ENCODE measurements at places on chromosomes 4 and X.

- no peak for DNase-seq
Observed at GRCh38 chrX:18884916-18885315, 99.0 kb downstream of the PHKA2 start.

DNA sequence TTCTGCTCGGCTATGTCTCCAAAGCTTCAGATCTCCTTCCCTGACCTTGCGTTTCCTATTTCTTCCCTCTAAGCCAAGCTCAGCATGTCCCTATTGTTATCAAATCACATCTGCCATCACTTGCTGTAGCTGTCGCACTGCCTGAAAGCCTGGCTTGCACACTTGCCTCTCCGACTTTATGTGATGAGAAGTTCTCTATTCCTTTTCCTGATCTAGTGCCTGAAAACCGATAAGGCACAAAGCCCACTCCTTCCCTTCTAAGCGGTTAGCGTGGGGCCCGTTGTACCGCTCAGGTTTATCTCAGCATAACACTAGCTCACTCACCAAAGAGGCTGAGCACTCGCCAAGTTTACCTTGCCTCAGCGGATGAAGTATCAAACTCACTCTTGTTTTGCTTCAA lies 816 bp downstream of the NMU start:
- DNase-seq = no peak

DNA sequence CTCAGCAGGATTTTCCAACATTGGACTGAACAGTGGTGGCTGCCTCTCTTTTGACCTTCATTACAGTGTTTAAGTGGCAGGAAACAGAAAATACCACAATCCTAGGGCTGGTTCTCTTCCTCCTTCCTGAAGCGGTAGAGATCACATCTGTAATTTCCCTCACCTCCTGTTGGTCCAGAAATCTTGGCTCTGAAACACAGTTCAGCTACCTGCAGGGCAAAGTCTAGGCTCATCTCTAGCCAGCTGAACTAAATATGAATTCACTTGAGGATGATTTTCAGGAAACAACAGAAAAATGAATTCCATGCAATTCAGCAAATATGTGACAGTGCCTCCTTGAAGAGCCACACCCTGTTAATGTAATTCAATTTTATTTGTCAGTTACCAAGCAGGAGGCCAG lies 531.9 kb downstream of the INPP4B start:
- DNase-seq = no peak

GRCh38 chr4:5572114-5572513 lies 136.2 kb downstream of the EVC2 start:
- no peak for DNase-seq

- DNase-seq = no peak
Observed at GRCh38 chrX:84415140-84415539, 87.1 kb downstream of the HDX start.

GRCh38 chr4:138236037-138236436 lies 6.1 kb downstream of the SLC7A11 start:
- no peak for DNase-seq

GRCh38 chrX:34749896-34750295 lies 92.8 kb upstream of the TMEM47 start:
- no peak for DNase-seq

DNA sequence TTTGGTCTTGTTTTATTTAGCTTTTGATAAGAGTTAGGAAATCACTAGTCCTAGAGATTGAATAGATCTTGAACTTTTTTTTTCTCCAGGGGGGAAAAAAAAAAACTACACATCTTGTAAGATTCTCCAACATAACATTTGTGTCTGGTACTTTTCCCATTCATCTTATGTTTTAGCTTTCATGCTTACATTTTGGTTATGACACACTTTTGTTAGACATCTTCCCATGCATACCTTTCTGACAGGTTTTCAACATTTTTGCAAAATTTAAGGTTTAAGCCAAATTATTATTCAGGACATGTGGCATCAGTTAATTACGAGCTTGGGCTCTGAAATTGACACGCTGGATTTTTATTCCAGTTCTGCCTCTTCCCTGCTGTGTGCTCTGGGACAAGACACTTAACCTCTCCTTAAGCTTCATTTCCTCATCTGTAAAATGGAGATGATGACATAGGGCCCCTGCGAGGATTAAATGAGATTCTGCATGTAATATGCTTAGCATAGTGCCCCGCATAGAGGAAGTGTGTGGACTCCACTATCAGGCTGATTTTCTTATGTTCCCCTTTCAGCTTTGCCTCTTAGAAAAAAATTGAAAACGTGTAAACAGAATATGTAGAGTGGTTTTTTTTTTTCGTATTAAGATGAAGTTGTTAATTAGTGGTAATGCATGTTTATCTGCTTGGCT lies 5.3 kb downstream of the KIT start:
- no peak for DNase-seq

DNA sequence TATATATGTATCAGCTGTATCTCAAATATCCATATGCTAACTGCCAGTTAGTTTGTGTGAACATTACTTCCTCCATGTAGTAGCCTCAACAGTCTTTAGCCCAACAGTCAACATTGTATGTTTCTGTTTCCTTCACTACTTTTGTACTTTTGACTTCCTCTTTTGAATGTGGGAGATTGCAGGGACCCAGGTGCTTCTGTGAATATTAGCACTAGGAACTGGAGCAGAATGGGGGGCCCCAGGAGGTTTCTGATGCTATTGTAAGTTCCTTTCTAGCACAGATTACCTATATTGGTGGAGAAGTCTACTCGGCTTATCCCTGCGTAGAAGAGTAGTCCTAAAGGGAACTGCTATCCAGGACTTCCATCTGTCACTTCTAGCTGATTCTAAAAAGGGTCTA lies 2.3 kb downstream of the PLAC8 start:
- DNase-seq = no peak

- DNase-seq = no peak
Observed at GRCh38 chr4:152898606-152899005, 37.5 kb upstream of the FHDC1 start.

DNA sequence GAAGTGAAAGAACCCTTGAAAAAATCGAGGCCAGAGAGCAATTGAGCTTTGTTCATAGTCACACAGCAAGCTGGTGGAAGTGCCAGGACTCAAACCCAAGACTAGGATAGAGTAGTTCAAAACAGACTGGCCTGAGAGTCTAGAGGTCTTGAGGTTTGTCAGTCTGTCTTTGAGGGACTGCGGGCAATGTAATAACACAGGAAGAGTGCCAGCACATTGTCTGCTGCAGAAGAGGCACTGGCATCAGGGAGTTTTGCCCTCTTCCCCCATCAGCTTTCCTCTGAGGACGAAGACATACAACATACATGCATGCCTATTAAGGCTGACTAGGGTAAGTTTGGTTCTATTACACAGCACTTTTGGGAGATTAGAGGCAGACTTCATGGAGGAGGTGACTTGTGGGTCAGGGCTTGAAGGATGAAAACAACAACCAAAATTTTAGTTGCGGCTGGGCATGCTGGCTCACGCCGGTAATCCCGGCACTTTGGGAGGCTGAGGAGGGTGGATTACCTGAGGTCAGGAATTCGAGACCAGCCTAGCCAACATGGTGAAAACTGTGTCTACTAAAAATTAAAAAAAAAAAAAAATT lies 64.1 kb upstream of the LAS1L start:
- no peak for DNase-seq

DNA sequence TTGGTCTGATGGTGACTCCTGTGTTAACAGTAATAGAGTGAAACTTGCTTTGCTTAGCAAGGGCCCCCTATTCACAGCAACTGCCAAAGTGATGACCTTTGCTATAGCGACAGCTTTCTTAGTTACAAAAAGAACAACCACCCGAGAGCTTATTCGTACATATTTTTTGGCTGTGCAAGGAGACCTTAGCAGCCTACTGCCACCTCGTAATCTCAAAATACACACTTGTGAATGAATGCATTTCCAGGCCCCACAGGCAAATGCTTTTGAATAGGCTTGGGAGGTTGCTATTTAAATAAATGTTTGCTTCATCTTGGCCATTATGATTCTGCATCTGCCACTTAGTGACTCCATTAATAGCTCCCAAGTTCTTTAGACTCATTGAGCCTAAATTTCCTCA lies 47.4 kb downstream of the CCDC149 start:
- DNase-seq = no peak

GRCh38 chrX:103754401-103754800 lies 22.2 kb upstream of the PLP1 start:
- no peak for DNase-seq

DNA sequence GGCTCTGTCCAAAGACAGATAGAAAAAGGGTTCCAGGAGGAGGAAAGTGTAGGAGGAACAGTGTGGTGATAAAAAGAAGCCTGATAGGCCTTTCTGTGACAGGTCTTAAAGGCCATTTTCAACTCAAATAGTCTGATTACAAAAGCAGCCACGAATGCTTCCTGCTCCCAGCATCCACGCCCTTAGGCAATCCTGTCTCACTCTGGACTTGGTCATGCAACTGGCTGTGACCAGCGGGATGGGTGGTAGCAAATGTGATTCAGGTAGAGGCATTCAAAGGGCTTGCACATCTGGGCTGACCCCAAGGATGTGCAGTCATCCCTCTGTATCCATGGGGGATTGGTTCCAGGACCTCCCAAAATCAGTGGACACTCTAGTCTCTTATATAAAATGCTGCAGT lies 14.4 kb upstream of the SEPSECS start:
- DNase-seq = peak; percentile 47

- DNase-seq = peak; percentile 46
Observed at GRCh38 chrX:128975745-128976144, 547.5 kb downstream of the SMARCA1 start.

- DNase-seq = no peak
Observed at GRCh38 chr4:122083989-122084388, 68.1 kb upstream of the BLTP1 start.

GRCh38 chr4:111798840-111799239 lies 346.4 kb upstream of the FAM241A start:
- DNase-seq = no peak

DNA sequence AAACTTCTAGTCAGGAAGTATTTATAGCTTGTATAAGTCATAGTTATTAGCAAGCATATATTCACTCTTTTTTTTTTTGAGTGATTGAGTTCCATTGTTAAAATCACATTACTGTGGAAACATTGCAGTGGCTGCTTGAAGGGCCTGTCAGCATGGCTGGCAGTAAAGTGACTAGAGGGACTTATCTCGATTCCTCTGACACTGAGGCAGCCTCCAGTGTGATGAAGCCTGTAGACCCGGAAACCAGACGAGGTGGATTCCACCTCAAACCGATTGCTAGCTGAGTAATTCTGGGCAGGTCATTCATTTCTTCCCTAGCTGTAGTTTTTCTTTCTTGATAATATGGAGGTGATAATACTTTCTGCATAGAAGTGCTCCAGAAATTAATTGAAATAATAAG lies 4.7 kb downstream of the FAM149A start:
- DNase-seq = no peak

GRCh38 chr4:185145572-185145971 lies 2.5 kb downstream of the SLC25A4 start:
- DNase-seq = peak; percentile 63

GRCh38 chr4:119113033-119113655 lies 22.5 kb upstream of the MYOZ2 start:
- peak; percentile 90 for DNase-seq

DNA sequence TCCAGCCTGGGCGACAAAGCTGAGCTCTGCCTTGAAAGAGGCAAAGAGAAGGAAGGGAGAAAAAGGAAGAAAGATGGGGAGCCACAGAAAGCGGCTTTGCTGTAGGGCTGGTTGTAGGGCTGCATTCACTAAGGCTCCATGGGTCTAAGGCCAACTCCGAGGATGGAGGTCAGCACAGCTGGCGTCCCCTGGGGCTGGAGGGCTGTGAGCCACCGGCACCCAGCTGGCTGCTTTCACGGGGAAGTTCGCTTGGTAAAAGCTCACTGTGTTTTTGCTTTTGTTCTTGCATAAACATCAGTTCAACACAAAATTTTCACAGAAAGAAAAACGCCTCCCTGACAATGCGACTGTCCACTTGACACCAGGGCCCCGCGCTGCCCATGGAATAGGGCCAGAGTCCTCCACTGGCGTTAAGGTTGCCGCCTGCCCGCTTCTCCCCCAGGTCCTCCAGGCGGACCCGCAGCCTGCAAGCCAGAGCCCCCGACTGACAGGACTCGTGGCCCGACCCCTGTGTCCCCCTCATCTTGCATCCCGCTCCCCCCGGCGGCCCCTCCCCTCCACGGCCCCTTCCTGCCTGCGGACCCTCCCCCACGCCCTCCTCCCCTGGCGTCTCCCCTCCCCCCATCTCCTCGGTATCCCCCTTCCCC lies 1.1 kb downstream of the RNF212 start:
- DNase-seq = no peak
